NCI-H187 treated with DMSO at 0.1 percent for 48 hours (cell line): ENCODE measurements at places on chromosomes 2 and 18.

- DNase-seq, result no peak
These were observed 36.5 kb upstream of the ST3GAL5 start for GRCh38 chr2:85925216-85925671.

GRCh38 chr2:212928681-212929080 lies 222.7 kb downstream of the IKZF2 start:
- DNase-seq, result no peak

DNA sequence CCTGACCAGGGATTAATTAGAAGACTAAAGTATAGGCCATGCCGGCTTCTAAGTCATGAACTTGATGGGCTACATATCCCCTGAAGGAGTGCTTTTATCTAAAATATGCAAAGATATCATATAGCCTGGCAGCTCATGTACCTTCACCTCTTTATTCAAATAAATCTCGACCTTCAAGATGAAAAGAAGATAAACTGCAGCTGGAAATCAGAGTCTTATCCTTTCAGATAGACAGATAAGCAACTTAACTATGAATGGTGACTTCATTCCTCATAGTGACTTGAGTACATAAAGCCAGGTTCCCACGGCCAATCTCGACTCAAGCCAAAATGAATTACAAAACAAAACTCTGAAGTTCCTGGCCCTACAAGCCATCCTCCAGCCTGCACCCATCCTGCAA lies 165.3 kb upstream of the KLHL29 start:
- DNase-seq, result no peak

GRCh38 chr2:20175931-20176330 lies 49.0 kb downstream of the SDC1 start:
- no peak for DNase-seq

GRCh38 chr2:138689705-138690104 lies 90.5 kb downstream of the NXPH2 start:
- DNase-seq, result no peak

GRCh38 chr2:84417453-84418145 lies 41.5 kb downstream of the SUCLG1 start:
- DNase-seq, result no peak

DNA sequence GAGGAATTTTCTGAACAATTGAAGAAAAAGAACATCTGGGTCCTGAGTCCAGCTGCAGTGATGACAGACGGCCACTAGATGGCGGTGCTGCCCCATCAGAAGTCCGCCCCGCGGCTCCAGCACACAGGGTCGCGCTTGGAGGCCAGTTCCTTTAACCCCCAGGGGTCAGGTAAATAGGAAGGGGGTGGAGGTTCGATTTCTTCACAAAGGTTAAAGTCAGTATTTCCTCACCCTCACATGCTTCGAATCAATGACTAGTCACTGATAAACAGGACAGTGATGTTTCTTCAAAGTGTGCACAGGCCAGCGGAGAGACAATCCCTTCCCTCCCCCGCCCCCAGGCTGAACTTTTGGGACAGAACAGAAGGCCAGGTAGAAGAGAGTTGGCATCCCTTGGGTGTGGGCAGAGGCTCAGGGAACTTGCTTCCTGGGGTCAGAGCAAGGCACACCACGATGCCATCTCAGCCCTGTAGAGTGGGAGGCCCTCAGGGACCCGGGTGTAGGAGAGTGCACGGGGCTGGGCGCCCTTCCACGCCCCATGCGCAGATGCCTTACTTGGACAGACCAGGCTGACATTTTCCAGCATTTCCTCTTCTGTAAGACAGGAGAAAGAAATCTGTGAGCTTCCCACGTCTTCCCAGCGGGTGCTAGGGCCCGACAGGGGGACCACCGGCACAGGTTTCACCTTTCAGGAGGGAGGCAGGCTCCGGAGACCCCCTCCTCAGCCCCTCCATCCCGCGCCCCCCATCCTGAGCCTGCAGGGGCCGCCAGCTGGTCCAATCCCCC lies 722 bp downstream of the APOB start:
- DNase-seq, result no peak

DNA sequence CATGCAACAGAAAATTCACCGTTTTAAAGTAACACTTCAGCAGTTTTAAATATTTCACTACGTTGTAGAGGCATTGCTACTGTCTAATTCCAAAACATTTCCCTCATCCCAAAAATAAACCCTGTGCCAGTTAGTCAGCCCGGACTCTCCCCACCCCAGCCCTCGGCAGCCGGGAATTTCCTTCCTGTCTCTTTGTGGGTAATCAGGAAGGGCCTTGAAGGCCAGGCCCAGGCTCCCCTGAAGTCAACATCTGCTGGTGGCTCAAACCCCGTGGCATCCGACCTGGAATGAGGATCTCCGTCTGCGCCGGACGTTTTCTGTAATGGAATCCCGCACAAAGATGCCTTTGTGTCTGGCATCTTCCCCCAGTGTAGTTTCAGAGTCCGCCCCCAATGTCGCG lies 219.6 kb downstream of the SNTG2 start:
- DNase-seq, result no peak

DNA sequence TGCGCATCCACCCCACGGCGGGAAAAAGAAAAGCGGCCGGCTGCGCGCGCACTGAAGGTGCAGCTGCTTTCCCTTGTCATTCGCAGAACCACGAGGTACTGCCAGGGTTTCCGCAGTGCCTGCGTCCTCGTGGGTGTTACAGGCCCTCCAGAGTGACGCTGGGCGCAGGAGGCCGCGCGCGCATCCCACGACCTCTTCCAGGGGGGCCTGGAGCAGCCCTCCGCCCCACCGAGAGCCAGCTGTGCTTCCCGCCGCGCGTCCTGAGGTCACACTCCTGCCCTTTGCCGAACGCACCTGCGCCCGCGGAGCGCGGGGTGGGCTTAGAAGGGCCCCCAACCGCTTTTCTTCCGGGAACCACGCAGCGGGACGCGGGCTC lies 378 bp upstream of the IAH1 start:
- no peak for DNase-seq

- no peak for DNase-seq
These were observed 58.0 kb downstream of the SLC40A1 start for GRCh38 chr2:189522435-189523151.

GRCh38 chr2:212961255-212961654 lies 190.2 kb downstream of the IKZF2 start:
- no peak for DNase-seq
